Stimulated activated CD4-positive, alpha-beta T cell treated with anti-CD3 and anti-CD28 coated beads, Interleukin-4, amount 100 ng/mL, for 24 hours (primary cell): ENCODE measurements at places on chromosomes 16 and 17.

DNA sequence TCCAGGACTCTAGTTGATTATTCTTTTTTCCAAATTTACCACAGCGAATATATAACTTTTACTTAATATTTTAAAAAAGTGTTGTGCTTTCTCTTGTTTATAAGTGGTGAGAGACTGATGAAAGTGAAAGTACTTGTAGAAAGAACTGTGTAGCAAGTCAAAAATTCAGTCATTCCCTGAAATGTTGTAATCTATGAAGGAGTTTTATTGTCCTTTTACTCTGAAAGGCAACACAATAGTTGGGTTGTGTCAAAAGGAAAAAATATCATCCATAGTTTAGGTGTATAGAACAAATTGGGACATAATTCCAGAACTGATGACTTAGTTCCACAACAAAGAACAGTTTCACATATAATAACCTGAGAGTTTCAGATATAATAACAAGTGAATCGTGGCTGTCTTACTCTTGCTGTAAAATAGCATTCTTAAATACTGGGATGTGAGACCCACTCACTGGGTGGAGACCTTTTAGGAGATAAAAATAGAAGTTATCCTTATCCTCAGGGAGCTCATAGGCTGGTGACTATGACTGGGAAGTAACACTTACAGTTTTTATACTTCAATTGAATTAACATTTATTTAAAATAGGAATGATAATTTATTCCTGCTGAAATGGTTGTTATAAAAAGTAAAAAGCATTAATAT, 20.6 kb downstream of the CYB5B start:
- DNase-seq: no peak

DNA sequence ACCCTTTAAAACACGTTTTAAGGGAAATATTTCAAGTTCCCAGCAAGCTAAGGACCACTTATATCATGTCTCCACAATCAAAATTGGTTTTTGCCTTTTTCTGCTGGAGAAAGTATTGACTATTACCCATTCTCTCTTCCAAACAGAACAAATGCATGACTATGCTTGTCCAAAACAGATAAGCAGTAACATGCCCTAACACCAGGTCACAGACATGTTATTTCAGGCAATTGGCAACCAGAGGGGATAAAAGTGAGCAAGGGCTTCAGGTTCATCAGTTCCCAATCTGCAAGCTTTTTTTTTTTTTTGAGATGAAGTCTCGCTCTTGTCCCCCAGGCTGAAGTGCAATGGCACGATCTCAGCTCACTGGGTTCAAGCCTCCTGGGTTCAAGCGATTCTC, 15.0 kb downstream of the SKA2 start:
- DNase-seq: no peak

DNA sequence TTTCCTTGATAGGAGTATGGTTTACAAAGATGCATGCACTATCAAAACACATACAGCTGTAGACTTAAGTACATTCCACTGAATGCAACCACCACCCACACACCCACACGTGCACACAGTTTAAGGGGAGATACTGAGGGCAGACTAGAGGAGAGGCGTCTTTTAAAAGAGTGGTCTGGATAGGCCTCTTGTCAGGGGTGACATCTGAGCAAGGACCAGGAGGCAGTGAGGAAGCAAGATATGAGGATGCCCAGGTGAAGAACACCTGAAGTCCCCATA, 12.6 kb downstream of the MPHOSPH6 start:
- DNase-seq: no peak

GRCh38 chr17:41392278-41392677, 5.1 kb downstream of the KRT31 start:
- no peak for DNase-seq

GRCh38 chr17:69388822-69389442, 25.6 kb upstream of the MAP2K6 start:
- no peak for DNase-seq

DNA sequence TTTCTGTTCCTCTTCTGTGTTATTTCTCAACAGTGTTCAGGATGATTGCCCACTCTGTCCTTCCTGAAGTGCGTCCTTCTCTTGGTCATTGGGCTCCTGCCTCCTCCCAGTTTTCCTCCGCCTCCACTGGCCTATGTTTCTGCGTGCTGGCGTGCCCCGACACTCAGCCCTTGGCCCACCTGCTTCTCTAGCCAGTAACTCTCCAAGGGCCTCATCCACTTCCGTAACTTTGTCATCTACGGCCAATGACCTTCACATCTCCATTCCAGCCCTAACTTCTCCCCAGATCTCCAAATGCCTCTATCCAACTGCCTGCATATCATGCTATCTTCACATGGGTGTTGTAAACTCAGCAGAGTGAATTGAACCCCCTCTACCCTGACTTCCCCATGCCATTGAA, 39.6 kb upstream of the RPL38 start:
- no peak for DNase-seq

DNA sequence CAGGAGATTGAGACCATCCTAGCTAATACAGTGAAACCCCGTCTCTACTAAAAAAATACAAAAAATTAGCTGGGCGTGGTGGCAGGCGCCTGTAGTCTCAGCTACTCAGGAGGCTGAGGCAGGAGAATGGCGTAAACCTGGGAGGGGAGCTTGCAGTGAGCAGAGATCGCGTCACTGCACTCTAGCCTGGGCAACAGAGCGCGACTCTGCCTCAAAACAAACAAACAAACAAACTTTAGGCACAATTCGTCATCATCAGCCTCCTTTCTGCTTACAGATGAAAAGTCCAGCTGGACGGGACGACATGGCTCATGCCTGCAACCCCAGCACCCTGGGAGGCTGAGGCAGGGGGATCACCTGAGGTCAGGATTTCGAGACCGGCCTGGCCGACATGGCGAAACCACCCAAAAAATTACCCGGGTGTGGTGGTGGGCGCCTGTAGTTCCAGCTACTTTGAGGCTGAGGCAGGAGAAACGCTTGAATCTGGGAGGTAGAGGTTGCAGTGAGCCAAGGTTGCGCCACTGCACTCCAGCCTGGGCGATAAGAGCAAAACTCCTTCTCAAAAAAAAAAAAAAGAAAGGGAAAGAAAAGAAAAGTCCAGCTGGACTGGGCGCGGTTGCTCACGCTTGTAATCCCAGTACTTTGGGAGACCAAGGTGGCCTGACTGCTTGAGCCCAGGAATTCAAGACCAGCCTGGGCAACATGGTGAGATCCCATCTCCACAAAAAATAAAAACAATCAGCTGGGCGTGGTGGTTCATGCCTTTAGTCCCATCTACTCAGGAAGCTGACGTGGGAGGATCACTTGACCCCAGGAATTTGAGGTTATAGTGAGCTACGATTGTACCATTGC, 1.5 kb upstream of the SPIRE2 start:
- no peak for DNase-seq

DNA sequence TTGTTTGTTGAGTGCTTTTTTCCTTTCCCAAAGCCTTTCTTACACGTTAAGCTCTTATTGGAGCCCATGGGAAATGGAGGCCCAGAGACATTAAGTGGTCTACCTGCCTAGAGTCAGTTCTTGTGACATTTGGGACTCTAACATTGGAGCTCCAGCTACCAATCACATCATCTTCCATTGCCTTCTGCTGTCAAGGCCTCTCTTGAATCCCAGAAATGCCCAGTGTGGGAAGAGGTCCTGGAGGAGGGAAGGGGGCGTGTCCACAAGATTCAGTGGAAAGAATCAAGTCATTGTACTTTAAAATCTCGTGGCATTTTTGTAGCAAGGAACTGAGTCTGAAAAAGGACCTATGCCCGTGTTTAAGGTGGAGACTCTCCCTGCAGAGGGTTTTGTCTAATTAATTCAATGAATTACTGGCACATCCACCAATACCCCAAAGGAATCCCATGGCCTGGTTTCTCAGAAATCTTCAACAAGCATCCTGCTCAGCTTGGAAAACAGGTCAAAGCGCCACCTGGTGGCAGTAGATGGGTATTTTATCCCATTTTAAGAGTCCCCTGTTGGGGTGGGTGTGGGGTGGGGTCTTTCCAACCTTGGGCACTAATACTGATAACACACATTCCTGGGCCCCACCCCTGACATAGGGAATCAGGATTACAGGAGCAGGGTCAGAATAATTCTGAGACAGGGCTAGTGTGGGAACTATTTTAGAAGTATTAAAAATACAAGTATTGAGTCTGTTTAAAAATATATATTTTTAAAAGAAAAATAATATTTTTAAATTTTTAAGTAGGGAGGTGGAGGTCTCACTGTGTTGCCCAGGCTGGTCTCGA, 24.6 kb downstream of the GPT2 start:
- DNase-seq: peak; percentile 69

DNA sequence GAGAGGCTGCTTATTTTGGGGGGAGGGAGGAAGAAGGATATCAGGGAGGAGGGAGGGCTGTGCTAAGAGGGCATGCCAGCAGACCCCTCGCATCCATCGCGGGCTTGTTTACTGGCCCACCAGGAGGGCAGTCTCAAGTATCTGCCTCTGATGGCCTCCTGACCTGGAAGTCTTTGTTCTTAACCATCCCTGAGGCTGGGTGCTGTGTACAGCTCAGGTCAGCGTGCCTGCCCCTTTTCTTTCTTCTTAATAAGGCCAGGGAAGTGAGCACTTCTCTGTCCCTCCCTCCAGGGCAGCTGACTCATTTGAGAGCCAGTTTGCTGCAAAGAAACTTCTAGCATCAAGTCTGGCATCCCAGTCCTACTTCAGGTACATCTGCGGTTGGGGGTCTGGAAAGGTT, 157.0 kb downstream of the CCDC182 start:
- no peak for DNase-seq

GRCh38 chr17:11813871-11814270, 183.4 kb downstream of the ZNF18 start:
- no peak for DNase-seq

DNA sequence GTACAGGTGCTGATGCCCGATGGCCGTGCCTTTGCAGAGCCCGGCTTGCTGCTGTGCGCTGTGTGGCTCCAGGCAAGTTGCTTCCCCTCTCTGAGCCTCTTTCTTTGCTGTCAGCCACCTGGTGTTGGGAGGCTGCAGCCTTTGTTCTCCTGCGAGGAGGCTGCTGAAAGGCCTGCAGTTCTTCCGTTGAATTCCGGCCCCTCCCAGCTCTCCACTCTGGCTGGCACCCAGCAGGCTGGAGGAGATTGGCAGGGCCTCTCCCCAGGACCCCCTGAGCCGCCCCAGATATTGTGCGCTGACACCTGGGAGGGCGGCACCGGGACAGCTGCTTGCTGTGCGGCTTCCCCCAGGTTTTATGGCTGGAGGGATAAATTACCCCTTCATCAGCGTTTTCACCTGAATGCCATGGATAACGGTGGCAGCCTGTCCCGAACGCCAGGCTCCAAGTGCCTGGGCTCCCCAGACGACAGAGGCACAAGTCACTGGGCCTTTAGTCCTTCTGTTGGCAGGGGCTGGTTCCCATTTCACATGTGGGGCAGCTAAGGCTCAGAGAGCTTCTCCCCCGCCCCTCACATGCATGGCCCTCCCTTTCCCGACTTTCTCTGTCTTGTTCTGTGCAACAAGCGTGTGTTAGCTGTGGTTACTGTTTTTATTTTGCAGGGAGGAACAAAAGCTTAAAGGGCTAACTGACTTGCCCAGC, 35.1 kb upstream of the GSE1 start:
- DNase-seq: no peak

- DNase-seq: peak; percentile 65
Observed at GRCh38 chr17:45021607-45022287, 29.7 kb downstream of the DCAKD start.

DNA sequence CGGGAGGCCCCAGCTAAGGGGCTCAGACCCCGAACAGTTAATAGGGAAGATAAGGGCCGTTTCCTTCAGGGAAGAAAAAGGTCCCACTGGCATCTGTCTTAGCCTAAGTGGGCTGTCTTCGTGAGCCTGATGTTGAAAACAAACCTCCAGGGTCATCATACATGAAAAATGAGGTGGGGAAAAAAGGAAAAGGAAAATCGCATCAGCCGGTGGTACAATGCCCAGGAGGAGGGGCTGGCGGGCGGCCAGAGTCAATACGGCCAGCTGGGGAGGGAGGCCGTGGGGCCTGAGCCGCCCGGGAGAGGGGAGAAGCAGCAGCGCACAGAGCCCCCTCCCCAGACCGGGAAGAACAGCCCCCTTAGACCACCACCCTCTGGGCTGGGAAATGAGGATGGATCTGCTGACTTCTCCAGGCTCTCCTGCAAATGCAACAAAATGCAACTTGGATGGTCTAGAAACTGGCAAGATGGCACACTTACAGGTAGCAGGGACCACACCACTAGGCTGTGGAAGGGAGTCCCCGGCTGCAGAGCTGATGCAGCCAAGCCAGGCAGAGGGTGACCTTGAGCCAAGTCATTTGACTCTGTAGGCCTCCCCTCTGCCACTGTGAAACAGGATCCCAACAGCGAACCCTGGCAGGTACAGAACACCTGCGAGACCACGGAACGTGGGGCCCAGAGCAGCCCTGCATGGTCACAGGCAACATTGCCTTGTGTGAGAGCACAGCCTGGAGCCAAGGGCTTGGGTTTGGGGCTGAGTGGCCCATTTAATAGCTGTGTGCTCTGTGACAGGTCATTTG, 448.5 kb downstream of the SOX9 start:
- DNase-seq: no peak

- no peak for DNase-seq
Observed at GRCh38 chr16:13923703-13924298, 3.8 kb downstream of the ERCC4 start.

DNA sequence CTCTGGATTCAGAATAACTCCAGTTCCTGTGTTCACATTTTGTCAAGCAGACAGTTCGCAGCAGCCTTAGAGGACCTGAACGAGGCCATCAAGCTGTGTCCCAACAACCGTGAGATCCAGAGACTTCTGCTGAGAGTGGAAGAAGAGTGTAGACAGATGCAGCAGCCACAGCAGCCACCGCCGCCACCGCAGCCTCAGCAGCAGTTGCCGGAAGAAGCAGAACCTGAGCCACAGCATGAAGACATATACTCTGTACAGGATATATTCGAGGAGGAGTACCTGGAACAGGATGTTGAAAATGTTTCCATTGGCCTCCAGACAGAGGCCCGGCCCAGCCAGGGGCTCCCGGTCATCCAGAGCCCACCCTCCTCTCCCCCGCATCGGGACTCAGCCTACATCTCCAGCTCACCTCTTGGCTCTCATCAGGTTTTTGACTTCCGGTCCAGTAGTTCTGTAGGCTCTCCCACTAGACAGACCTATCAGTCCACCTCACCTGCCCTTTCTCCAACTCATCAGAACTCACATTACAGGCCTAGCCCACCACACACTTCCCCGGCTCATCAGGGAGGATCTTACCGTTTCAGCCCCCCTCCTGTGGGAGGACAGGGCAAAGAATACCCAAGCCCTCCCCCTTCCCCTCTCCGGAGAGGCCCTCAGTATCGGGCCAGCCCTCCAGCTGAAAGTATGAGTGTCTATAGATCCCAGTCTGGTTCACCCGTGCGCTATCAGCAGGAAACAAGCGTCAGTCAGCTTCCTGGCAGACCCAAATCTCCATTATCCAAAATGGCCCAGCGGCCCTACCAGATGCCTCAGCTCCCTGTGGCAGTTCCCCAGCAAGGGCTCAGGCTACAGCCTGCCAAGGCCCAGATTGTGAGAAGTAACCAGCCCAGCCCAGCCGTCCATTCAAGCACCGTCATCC, 25.9 kb downstream of the CYB561 start:
- DNase-seq: no peak
